Central memory CD8-positive, alpha-beta T cell (primary cell): ENCODE measurements at places on chromosomes 2 and 18.

GRCh38 chr2:39243469-39244123 lies at the start of gene CDKL4:
Gene CDKL4 (minus strand): TSS chr2:39243970.
- peaks cover 14% of the 10 kb centered on the region for H3K4me1 ChIP-seq
- peaks cover 2% of the 10 kb centered on the region for H3K36me3 ChIP-seq
- peak; percentile 27 for DNase-seq
- peak within 1 kb of the TSS; percentile 88 for H3K4me3 ChIP-seq
- H3K27ac ChIP-seq = peak within 1 kb of the TSS; percentile 49

DNA sequence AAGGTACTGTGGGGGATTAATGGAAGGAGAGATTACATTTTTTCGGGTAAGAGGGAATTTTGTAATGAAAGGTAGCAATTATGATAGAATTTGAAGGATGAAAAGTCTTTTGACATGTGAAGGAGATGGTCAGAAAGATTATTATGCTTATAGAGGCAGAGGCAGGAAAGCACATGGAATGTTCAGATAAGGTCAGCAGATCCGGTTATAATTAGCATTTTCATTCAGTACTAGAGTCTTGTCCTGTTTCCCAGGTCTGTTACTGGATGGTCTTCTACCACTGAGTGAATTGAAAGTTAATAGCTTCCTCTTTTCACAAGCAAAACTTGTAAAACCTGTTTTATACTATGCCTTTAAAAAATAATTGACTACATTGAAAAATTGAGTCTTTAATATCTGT lies 116.9 kb downstream of the PHLPP1 start:
- H3K4me1 ChIP-seq = peaks cover 5% of the 10 kb centered on the region
- DNase-seq = no peak
- H3K4me3 ChIP-seq = no peak overlapping the region

- no peaks in the 10 kb centered on the region for H3K27me3 ChIP-seq
- H3K36me3 ChIP-seq = peaks cover 15% of the 10 kb centered on the region
Observed at GRCh38 chr2:135050684-135051083, 1.4 kb upstream of the RAB3GAP1 start.

DNA sequence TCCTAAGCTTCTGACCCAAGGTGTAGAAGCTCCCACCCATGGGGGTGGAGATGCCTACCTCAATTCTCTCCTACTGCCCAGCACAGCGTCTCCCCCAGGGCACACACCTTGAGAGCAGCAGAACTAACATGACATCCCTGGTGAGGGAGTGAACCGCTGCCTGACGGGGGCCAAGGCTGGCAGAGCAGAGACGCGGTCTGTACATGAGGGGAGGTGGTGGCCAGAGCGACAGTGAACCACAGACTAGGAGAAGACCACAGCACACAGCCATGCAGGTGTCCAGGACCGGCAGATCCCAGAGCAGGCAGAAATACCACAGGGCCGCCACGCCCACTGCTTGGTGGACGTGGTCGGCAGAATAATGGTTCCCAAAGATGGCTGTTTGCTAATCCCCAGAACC lies 40.4 kb downstream of the TFCP2L1 start:
- no peak overlapping the region for H3K27ac ChIP-seq
- peaks cover 2% of the 10 kb centered on the region for H3K36me3 ChIP-seq
- no peak for DNase-seq
- H3K4me3 ChIP-seq = no peak overlapping the region
- no peaks in the 10 kb centered on the region for H3K4me1 ChIP-seq

DNA sequence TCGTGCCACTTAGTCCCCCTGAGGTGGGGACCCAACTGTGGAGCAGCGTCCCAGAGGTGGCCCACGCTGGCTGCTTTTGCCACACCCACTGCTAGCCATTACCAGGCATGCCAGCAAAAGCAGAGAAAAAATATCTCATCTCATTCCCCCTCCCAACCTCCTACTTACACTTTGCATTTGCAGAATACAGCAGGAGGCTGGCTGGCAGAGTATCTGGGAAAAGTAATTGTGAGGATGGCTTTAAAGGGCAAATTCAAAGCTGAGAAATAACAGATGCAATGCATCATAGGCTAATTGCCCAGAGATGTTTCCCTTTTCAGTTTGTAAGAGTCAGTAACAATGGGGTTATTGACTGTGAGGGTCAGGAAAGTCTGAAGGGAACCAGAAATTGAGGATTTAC lies 438.1 kb upstream of the DSEL start:
- no peak for DNase-seq
- no peaks in the 10 kb centered on the region for H3K36me3 ChIP-seq
- no peak overlapping the region for H3K4me3 ChIP-seq

GRCh38 chr2:184779777-184780176 lies 181.4 kb downstream of the ZNF804A start:
- no peaks in the 10 kb centered on the region for H3K36me3 ChIP-seq
- no peaks in the 10 kb centered on the region for H3K4me1 ChIP-seq
- no peak overlapping the region for H3K27ac ChIP-seq
- DNase-seq = no peak

DNA sequence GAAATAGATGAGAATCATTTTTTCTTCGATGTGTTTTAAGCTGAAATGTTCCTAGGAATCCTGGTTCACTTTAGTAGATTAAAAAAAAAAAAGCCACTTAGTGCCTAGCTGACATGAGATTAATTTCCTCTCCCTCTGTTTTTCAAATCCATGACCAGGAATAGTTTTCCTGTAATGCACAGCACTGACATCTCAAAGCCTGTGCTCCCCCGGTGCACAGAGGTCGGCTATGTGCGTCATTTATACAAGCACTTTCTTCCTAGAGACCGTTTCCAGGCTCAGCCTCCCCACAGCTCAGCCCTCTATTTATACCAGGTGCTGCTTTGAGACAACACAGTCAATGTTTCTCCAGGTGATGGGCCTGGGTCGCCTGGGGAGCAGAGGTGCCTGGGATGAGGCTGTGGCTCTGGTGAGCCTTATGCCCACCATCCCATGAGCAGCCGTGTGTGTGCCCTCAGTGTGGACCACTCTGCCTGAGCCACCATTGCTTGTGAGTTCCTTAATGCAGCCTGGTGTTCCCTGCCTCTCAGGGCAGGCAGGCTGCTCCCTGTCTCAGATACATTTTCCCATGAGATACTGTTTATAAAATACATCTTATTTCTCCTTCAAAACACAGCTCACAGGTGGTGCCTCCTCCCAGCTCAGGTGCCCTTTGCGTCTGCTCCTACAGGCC lies 515.7 kb upstream of the HS6ST1 start:
- no peaks in the 10 kb centered on the region for H3K4me1 ChIP-seq
- no peak overlapping the region for H3K4me3 ChIP-seq
- peaks cover 2% of the 10 kb centered on the region for H3K36me3 ChIP-seq
- peaks cover 17% of the 10 kb centered on the region for H3K27me3 ChIP-seq

- H3K4me1 ChIP-seq = no peaks in the 10 kb centered on the region
- no peak overlapping the region for H3K27ac ChIP-seq
- peaks cover 3% of the 10 kb centered on the region for H3K36me3 ChIP-seq
- no peak overlapping the region for H3K4me3 ChIP-seq
- DNase-seq = no peak
Observed at GRCh38 chr2:119741868-119742267, 17.9 kb upstream of the PTPN4 start.

- H3K27ac ChIP-seq = no peak overlapping the region
- peaks cover 6% of the 10 kb centered on the region for H3K27me3 ChIP-seq
- H3K4me1 ChIP-seq = no peaks in the 10 kb centered on the region
- no peak for DNase-seq
- no peak overlapping the region for H3K4me3 ChIP-seq
Observed at GRCh38 chr2:217975626-217976025, 27.2 kb downstream of the TNS1 start.

DNA sequence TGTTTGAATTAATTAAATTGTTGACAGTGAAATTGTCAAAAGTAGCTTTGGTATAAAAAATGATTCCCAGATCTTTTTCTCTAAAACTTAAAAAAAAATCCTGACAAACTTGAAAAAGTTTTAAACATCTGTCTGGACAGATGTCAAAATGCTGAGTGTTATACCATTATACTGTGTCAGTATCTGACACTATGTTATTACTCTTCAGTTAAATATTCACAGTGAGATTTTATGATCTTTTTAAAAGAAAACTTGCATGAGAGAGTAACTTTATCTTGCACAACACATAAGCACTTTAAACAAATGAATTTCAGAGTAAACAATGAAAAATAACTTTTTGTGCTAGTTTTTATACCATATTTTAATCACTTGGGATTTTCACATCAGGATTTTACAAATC lies 167.4 kb downstream of the MEIS1 start:
- no peaks in the 10 kb centered on the region for H3K4me1 ChIP-seq
- H3K36me3 ChIP-seq = no peaks in the 10 kb centered on the region
- no peaks in the 10 kb centered on the region for H3K27me3 ChIP-seq
- H3K27ac ChIP-seq = no peak overlapping the region
- no peak overlapping the region for H3K4me3 ChIP-seq

DNA sequence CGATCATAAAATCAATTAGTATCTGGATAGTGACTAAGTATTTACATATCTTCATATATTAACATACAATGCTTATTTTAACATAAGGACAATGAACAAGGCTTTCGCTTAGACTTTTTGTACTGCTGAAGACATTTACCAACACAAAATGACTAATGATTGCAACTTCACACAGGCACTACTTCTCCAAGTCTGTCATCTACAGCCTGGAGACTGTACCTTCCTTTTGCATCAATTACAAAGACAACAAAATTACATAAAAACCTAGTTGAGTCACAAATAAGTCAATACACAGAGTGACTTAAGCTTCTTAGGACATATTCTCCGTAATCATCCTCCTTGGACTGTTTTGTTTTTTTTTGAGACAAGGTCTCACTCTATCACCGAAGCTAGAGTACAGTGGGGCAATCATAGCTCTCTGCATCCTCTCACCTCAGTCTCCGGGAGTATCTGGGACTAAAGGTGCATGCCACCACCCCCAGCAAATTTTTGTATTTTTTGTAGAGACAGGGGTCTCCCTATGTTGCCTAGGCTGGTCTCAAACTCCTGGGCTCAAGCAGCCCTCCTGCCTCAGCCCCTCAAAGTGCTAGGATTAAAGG lies 15.9 kb downstream of the PUM2 start:
- H3K4me1 ChIP-seq = peaks cover 94% of the 10 kb centered on the region
- peak overlapping the region; percentile 86 for H3K27ac ChIP-seq
- H3K36me3 ChIP-seq = peaks cover 13% of the 10 kb centered on the region

DNA sequence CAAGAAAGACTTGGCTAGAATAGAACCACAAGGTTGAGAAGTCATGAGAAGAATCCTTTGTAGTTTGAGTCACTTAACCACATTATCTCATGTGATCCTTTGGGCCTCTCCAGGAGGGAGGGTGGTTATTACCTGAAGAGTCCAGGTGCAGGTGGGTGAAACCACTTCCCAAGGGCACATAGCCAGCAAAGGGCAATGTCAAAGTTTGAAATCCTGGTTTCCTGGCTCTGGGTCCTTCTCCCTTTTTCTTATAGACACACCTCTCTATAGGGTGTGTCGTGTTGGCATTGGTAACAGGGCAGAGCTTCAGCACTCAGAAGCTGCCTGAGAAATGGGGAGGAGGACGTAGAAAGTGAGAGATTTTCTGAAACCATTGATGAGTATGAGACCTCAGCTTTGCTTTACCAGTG lies 137.9 kb downstream of the MGAT5 start:
- DNase-seq = no peak
- H3K36me3 ChIP-seq = no peaks in the 10 kb centered on the region
- H3K4me3 ChIP-seq = no peak overlapping the region
- H3K27me3 ChIP-seq = no peaks in the 10 kb centered on the region

DNA sequence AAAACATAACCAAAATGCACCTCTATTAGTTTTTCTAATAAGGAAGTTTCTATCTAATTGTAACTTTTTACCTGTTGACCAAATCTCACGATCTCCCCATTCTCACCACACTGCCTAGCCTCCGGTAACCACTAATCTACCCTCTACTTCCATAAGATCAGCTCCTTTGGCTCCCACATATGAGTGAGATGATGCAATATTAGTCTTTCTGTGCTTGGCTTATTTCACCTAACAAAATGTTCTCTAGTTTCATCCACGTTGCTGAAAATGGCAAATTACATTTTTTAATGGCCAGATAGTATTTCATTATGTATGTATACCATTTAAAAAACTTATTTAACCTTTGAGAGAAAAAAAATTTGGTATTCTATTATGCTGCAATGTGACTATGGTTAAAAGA lies 379.0 kb upstream of the NXPH2 start:
- no peak overlapping the region for H3K4me3 ChIP-seq
- no peak overlapping the region for H3K27ac ChIP-seq
- no peak for DNase-seq
- H3K4me1 ChIP-seq = no peaks in the 10 kb centered on the region
- no peaks in the 10 kb centered on the region for H3K36me3 ChIP-seq

DNA sequence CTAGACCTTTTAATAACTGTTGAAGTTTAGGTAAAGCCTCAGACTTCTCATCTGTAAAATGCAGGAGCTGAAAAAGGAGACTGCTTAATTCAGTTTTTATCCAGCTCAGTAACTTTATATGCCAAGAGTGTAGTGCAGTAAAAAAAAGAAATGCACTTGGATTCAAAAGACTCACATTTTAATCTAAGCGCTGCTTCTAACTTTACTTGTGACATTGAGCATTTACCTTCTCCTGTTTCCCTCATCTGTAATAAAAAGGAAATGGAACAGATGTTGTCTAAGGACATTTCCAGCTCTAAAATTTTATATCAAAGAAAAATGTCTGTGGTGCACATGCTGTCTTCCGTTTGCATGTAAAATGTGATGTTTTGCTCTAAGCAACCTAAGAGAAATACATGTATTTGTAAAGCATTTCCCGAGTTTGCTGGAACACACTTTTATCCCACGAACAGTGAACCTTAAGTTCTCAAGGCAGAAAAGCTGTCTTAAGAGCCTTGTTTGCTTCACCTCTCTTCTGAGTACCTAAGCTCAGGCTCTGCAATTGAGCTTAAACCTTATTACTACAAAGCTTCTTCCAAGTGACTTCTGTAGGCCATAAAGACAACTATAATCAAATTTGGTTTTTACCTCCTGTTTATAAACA lies 24.2 kb upstream of the TANK start:
- H3K36me3 ChIP-seq = peaks cover 8% of the 10 kb centered on the region
- no peak for DNase-seq
- H3K4me1 ChIP-seq = peaks cover 45% of the 10 kb centered on the region
- no peaks in the 10 kb centered on the region for H3K27me3 ChIP-seq

DNA sequence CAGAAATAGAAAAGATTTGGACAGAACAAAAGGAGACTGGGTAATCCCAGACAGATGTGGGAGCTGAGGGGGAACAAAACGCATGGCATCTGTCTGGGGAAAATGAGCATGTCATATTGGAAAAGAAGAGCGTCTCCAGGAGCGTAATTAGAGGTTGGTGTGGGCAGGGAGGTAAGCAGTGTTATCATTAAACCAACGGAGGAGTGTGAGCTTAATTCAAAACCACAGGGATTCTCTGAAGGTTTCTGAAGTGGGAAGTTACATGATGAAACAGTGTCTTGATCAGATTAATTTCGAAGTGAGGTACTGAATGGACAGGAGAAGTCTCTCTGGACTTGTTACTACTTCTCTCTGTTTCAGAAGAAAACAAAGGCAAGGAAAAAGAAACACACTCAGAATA lies 53.3 kb downstream of the DTNB start:
- no peak overlapping the region for H3K4me3 ChIP-seq
- no peaks in the 10 kb centered on the region for H3K27me3 ChIP-seq
- H3K4me1 ChIP-seq = no peaks in the 10 kb centered on the region
